Activated naive CD4-positive, alpha-beta T cell treated with anti-CD3 and anti-CD28 coated beads, Interleukin-2, amount 50 U/mL, for 72 hours (primary cell): ENCODE measurements at places on chromosomes 2 and 18. TPM values are rescaled to one million over a fixed set of nuclear protein-coding genes. Genes with fewer than 3 reads are reported as not detected.

DNA sequence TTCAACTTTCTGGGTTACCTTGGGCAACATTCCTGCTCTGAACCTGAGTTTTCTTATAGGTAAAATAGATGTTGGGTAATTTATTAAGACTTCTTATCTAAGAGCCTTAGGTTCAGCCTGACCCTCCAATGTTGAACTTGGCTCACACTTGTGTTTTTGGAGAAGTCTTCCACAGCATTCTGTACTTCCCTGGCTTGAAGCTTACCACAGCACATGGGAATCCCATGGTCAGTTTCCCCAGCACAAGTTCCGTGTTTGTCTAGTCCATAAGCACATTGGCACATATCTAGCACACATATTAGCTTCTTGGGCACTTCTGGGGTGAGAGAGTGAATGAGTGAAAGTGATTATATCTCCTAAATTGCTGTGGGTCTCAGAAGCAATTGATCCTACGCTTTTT is 782.5 kb upstream of the HS6ST1 start:
- DNase-seq, result no peak

DNA sequence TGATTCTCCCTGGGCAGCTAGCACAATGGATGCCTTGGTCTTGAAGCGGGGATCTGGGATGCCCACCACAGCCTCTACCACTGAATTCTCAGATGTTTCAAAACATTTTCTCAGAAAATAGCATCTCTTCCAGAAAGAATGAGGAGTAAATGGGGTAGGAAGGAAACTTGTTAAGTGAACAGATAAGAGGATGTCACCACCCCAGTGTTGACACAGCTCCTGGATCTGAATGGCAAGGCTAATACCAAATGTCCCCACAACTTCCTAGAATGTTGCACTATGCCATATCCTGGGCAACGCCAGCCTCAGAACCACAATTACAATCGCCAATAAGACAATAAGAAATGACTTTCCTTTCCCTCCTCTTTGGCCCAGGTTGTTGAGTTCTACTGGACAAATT is 177.2 kb downstream of the BCL11A start:
- no peak for DNase-seq

DNA sequence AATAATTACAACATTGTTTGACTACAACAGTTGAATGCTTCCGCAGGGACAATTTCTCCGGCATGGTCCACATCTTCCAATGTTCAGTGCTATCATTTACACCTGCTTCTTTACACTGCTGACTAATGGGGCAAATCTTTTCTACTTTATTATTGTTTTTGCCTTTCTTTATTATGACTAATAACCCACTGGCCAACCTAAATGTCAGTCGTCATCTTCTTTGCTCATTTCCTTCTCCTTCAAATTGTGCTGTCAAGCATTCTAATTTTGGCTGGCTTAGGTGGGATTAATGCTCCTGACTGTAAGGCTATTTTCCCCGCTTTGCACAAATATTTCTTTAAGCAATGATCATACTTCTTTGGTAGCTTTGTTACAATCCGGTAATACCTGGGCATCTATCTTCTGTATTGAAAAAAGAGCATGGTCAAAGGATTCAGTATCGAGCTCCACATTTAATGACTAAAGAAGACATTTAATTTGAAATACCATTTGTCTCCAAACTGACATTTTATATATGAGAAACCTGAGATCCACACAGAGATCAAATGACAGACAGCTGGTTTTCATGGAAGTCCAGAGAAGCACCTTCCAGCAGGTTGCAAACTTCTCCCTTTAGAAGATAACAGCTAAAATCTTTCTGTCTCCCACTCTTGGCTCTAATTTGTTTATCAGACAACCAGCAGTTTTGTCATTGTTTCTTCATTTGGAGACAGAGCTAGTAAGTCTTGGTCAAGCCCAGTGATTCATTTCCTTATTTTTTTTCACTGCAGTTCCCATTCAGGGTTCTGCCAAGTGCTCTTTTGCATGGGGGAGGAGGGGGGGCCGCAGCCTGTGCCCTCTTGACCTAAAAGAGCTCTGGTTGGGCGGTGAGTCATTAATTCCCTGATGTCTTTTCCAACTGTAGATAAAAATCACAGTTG is 132.9 kb downstream of the SOCS6 start:
- no peak for DNase-seq

DNA sequence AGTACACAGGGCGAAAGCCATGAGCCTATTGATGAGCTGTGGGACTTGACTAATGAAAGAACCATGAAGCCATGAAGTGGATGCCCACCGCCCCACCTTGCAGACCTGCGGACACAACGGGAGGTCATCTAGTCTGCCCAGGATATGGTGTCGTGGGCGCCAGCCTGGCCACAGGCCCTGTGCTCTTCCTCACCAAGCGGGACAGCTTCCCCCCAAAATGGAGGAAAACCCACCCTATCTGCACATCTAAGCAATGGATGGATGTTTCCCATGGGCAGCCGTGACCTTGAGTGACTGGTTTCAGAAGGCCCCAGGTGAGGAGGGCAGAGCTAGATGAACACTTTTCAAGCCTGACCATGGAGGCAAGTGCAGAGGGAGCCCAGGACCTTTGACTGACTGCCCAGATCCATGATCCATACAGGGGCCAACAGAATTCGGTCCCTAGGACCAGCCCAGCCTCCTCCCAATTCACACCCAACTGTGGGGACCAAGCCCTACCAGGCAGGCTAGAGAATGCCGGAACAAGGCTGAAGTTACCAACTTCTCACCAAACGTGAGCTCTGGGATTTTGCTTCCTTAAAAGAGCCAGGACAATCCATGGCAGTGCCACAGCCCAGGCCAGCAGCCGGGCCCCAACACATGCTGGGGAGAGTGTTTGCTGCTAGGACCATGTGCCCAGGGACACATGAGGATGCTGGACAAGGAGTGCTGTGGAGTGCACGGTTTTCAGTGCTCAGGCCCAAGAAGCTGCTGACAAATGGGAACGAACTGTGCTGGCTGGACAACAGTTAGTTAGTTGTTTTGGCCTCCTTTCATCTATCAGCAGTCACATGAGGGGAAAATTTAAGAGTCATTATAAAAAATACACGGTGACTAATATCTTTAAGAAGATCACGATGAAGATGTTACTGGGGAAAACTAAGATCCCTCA is 249.4 kb downstream of the HDAC4 start:
- DNase-seq, result no peak

DNA sequence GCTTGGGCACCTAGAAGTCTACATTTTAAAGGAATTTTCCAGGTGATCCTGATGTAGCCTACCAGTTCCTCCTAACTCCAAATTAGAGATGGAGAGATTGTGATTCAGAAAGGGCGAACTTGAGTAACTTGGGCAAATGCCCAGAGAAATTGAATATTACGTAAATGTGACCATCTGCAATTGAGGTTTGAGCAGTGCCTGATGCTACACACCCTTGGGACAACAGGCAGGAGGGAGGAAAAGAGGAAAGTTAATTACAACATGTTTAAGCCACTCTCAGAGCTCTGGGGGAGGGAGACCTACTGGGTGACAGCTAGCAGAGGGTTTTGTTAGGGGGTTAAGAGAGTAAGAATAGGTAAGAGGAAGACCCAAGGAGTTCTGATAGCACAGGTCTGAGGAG is 208.9 kb downstream of the LPIN1 start:
- DNase-seq, result no peak

GRCh38 chr2:174335988-174336500 is 1.3 kb downstream of the SP9 start:
- no peak for DNase-seq

- DNase-seq, result peak; percentile 35
These were observed 11.1 kb upstream of the SATB2 start for GRCh38 chr2:199468561-199469513.

GRCh38 chr2:162072181-162072702 is 1.8 kb downstream of the DPP4 start:
- DNase-seq, result no peak

DNA sequence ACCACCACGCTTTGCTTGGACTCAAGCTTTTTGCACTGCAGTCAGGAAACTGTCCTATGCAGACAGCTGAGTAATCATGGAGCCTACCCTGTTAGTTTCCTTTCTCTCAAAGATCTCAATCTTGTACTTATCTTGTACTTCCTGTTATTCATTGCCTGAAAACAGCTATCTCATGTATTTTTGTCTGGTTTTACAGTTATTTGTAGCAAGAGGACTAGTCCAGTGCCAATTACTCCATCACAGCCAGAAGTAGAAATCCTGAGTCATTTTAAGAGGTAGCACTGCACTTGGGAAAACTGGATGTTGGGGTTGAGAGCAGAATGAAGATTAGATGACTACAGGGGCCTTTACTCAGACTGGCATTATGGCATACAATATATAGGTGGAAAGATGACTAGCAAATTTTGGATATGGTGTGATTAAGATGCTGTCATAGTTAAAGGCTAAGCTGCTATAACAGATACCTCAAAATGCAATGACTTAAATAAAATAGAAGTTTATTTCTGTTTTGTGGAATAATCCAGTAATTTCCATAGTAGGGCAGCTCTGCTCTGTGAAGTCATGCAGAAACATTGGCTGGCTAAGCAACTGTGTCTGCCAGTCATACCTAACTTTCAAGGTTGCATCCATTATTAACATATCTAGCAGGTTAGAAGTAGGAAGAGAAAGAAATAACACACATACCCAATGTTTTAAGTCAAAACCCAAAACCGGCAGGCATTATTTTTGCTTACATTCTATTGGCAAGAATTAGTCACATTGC is 21.1 kb upstream of the CHMP3 start:
- DNase-seq, result no peak

GRCh38 chr2:47152803-47153202 is 2.3 kb downstream of the STPG4 start:
- DNase-seq, result no peak

- DNase-seq, result no peak
These were observed 29.4 kb upstream of the NOTO start for GRCh38 chr2:73172963-73173362.

- DNase-seq, result no peak
These were observed 72.4 kb upstream of the GPC1 start for GRCh38 chr2:240362826-240363745.

DNA sequence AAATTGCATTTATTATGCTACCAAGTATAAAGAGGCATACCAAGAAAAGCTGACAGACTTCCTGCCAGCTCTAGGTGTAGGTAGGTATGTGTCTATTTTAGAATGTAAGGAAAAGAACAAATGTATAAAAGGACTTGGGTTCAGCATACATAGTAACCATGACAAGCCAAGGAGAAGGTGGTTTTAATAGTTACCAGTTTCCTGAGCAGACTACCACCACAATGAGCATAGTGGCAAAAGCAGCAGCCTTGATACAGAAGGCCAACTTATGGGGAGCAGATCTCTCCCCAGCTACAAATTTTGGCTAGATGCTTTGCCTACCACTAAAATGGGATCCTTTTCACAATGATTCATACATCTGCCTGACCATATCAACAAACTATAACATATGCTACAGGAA is 34.5 kb downstream of the METTL8 start:
- no peak for DNase-seq

The MC5R gene
- not detected for total RNA-seq

The TUBA3E gene
- not detected for total RNA-seq
